ENCODE measurements at places on chromosomes 16 and 17.

DNA sequence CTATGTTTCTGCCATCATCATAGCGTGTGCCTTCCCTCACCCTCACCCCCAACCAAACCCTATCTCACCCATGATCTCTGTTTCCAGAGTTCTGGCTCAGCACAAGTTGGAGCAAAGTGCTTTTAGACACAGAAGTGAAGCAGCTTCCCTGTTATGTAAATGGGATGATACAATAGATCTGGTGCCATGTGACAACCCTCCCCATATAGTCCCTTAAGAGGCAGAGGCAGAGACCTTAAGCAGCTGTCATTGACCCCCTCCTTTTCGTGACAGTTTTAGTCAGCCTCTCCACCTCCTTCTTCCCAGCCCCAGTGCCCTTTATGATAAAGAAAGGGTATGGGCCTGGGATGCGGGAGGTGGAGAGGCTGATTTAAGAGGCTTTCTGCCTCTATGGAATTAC is 40.3 kb upstream of the MED13 start:
- DNase-seq: no peak

DNA sequence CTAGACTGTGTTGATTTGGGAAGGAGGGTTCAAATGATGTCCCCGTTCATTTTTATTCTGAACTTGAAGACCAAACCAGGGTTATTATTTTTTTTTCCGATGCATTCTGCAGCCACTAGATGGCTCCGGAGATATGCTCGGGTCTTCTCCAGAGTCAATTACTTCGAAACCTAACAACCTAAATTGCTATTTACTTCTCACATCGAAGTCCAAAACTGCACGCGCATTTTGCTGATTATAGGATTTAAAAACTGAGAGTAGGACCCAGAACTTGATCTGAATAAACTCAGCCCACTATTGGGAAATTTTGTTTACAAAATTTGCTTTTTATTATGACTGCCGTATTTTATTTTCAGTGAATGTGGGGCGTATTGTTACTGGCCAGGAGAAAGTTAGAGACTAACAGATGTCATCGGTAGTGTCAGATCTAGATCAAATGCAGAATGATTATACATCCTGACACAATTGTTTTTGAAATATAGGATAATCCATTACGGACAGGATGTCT is 263.8 kb downstream of the HS3ST3A1 start:
- no peak for DNase-seq

GRCh38 chr16:24138024-24138423 is 118.1 kb upstream of the CACNG3 start:
- DNase-seq: no peak

DNA sequence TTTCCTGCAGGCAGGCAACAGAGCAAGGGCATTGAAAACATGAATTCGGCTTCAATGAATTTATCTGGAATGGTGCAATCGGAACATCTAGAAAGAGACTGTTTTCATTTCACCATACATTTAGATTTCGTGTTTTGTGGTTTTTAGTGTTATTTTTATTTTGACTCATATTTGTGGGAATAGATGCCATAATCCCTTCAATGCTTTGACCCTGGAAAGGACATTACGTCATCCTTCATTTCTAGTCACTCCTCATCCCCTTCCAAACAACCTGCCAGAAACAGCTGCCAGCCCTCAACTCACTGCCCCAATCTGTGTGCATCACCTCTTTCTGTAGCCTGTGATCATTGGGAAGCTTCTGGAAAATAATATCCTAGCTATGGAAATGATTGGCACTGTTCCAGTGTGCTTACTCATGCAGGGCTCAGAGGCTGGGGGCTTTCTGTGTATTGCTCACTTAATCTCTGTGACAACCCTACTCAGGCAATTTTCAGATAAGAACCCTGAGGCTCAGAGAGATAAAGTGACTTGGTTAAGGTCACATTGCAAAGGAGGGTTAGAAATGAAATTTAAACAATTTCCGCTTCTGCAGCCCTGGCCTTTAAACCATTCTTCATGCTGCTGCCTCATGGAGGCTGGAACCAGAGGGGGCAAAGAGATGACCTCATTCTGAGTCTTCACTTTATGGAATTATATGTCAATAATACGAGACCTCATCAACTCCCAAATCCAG is 9.5 kb upstream of the KSR1 start:
- DNase-seq: no peak

Measured in activated T-helper 1 cell treated with anti-CD3 and anti-CD28 coated beads, Interleukin-2, amount 50 U/mL, for 16 hours (primary cell).